Activated naive CD4-positive, alpha-beta T cell treated with anti-CD3 and anti-CD28 coated beads, Interleukin-2, amount 10 ng/mL, durations not matched to agents 7 days and 5 days (primary cell): ENCODE measurements at places on chromosomes 3 and 15.
A peak's percentile ranks its signal among the peaks of the same experiment; 100 is the strongest.

DNA sequence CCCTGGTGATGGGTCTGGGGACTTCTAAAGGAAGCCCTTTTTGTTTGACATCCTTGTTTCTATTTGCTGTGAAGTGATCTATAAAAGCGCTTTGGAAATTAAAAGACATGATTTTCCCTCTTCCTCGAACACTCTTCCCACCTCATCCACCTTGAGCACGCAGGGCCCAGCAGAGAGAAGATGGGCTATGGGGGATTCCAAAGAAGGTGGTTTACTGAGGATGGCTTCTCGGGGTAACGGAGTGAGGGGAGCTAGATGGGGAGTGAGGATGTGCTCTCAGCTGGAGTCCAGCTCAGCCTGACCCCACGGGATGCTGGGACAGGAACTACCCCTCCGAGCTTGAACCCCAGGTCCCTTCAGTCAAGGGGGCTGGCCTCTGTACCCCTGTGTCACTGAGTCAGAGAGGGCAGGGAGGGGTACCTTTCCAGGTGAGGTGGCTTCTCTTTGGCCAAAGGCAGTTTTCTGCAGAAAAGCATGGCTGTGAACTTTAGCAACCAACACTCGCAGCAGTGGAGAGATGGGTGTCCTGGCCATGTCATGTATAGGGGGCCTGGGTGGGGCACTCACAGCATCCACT is 180.7 kb upstream of the SMAD3 start:
- DNase-seq: no peak

- DNase-seq: no peak
These were observed 253.3 kb downstream of the TJP1 start for GRCh38 chr15:29568840-29569532.

DNA sequence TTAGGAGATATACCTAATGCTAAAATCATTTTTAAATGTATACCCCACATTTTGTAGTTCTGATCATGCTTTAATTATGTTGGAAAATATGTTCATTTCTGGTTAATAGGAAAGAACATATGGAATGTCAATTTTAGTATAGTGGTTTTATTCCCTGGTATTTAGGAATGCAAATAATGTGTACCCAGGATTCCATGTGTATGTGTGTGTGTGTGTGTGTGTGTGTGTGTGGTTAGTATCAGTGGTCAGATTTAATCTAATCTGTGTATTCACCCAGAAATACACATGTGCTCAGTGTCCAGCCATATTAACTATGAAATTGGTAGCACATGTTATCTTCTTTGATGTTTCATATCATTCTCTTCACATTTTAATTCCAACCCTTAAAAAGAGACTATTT is 233.5 kb upstream of the DCBLD2 start:
- DNase-seq: no peak

- DNase-seq: no peak
These were observed 373.7 kb upstream of the NECTIN3 start for GRCh38 chr3:110697961-110698360.

DNA sequence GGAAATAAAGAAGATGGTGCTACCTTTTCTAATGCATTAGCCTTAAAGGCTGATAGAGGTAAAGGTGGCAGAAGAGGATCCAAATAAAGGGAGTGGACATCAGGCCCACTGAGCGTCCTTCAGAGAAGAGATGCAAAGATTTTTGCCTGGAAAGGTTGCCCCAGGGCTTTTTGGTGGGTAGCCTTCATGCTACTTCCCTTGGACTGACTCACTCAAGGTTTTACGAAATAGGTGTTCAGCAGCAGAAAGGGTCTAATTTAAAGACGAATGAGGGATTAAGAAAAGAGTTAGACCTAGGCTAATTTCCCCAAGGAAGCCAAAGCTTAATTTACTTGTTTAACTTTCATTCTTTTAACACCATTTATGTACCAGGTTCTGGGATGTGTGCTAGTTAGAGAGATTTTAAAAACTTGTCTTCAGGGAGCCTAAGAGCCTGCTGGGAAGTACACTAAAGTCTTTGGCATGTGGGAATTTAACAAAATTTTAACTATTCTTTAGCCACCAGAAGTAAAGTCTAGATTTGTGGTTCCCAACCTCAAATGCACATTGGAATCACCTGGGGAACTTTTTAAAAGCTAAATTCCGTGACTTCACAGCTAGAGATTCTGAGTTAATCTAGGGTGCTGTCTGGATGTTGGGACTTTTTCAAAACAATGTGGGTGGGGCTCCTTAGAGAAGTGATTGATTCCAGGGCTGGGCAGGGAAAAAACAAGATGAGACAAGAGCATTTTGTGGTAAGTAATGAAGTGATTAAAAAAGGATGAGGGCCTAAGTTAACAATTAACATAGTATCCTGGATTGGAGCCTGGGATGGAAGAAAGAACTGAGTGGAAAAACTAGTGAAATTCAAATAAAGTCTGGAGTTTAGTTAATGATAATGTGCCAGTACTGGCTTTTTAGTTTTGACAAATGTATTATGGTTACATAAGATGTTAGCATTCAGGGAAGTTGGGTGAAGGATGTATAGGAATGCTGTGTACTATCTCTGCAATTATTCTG is 3.4 kb downstream of the IL20RB start:
- DNase-seq: no peak

DNA sequence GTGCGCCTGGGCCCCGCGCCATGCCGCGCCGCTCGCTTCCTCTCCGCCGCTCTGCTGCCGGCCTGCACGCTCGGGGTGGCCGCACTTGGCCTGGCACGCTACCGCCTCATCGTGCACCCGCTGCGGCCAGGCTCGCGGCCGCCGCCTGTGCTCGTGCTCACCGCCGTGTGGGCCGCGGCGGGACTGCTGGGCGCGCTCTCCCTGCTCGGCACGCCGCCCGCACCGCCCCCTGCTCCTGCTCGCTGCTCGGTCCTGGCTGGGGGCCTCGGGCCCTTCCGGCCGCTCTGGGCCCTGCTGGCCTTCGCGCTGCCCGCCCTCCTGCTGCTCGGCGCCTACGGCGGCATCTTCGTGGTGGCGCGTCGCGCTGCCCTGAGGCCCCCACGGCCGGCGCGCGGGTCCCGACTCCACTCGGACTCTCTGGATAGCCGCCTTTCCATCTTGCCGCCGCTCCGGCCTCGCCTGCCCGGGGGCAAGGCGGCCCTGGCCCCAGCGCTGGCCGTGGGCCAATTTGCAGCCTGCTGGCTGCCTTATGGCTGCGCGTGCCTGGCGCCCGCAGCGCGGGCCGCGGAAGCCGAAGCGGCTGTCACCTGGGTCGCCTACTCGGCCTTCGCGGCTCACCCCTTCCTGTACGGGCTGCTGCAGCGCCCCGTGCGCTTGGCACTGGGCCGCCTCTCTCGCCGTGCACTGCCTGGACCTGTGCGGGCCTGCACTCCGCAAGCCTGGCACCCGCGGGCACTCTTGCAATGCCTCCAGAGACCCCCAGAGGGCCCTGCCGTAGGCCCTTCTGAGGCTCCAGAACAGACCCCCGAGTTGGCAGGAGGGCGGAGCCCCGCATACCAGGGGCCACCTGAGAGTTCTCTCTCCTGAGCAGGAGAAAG is 951 bp downstream of the GPR62 start:
- DNase-seq: peak; percentile 59

DNA sequence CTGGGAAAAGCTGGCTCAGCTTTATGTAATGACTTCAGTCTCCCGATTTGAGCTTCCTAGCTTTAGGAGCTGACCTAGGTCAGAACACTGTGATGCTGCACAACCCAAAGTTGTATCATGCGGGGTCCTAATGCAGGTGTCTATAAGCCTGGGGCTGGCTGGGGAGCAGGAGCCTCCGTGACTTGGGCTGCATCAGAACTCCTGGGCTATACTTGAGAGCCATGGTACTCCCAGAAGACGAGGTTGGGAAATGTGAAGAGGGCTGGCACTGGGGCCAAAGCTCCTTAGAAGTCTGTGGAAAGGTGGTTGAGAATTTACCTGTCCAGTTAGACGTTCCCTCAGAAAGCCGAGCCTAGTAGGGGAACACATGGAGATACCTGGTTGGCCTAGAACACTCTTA is 57.0 kb downstream of the BSN start:
- no peak for DNase-seq

DNA sequence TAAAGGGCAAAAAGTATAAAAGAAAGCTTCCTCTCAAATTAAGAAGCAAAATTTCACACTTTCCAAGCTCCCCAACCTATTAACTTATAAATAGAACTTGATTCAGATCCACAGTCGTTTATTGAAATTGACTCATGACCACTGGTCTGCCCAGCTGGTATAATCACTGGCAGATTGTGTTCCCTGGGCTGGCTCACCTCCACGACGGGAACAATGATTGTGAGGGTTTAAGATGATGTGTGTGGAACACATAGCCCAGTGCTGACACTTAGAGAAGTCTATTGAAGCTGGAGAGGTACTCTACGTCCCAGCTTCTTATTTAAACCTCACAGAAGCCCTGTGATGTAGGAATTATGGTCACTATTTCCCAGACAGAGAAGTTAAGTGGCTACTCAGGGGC is 90.4 kb downstream of the MB21D2 start:
- DNase-seq: no peak

- no peak for DNase-seq
These were observed 105.4 kb downstream of the ADCY5 start for GRCh38 chr3:123343296-123344174.

DNA sequence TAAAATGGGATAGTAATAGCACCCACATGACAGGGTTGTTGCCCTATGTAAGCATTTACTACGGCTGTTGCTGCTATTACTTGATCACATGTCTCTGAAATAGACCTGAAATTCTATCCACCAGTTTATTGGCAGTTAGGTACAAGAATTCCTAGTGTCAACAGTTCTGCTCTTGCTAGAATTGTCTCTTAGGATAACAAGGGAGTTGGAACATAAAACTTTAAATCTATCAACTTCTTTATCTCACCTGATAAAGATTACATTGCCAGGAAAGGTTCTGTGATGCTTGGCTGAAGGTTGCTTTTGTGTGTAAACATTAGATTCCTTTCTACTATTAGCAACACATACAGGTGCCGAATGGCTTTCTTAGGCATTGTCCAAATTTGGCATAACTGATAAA is 38.7 kb downstream of the ATP13A4 start:
- DNase-seq: no peak

DNA sequence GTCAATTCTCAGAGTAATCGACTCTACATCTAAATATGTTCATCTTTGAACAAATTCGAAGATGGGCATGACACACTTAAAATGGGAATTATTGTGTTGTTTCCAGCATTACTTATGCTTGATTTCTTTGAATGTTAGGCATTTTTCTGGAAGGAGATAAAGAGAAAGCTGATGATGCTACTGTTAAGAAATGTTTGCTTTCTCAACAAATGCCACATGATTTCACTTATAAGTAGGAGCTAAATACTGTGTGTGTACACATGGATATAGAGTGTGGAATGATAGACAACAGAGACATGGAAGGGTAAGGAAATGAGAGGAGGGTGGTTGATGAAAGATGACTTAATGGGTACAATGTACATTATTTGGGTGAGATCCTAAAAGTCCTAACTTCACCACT is 400.9 kb downstream of the TBL1XR1 start:
- no peak for DNase-seq

GRCh38 chr3:40265181-40265580 is 44.3 kb upstream of the EIF1B start:
- no peak for DNase-seq

DNA sequence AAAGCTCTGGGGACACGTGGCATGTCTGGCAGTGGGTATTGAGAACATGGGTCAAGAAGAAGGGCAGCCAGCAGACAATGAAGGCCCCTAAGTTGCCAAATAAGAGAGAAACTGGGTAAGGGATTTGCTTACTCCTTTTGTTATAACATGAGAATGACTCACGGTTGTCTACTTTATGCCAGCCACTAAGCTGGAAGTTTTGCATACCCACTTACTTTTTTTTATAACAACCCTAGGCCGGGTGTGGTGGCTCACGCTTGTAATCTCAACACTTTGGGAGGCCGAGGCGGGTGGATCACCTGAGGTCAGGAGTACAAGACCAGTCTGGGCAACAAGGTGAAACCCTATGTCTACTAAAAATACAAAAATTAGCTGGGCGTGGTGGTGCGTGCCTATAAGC is 50.0 kb downstream of the DRD3 start:
- no peak for DNase-seq

GRCh38 chr15:92822216-92823144 is 77.6 kb upstream of the CHD2 start:
- no peak for DNase-seq

- no peak for DNase-seq
These were observed 2.2 kb downstream of the GABRR3 start for GRCh38 chr3:98032904-98033303.

DNA sequence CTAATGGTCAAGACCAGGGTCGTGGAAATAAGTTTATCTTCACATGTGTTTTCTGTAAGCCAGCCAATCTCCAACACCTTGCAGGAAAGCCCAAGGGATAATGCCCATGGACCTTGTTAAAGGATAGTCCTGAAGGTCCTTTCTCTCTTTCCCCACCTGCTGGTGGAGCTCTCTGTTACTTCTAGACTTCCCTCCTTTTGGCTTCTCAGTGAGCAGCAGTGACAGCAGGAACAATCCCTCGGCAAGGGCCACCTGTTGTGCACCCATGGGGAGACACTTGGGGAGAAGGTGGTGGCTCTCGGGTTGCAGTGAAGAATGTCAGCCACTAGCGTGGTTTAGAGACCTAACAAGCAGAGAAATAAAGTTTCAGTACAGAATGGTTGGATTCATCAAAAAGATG is 84.0 kb upstream of the OSBPL11 start:
- DNase-seq: no peak
